NCI-H1930 (cell line): ENCODE measurements at places on chromosomes 7 and 10.

- DNase-seq, result no peak
Observed at GRCh38 chr7:137950967-137951366, 50.9 kb downstream of the CREB3L2 start.

- peak; percentile 35 for DNase-seq
Observed at GRCh38 chr7:100895956-100896731, 456 bp upstream of the ACHE start.

DNA sequence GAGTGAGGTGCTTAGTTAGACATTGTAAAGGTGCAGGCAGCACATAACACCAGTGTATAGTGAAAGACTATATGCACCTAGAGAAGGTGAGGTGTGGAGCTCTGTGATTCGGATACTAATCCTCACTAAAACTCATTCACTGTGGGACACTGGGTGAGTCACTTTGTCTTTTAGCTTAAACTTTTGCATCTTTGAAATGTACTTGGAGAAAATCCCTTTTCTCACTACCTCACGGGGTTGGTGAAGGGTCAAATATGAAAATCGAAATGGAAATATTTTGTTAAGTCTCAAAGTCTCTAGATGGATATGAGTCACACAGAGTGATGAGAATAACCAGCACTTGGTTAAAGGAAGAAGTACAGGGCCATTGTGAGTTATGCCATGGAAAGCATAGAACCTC, 38.0 kb downstream of the MDFIC start:
- DNase-seq, result no peak

DNA sequence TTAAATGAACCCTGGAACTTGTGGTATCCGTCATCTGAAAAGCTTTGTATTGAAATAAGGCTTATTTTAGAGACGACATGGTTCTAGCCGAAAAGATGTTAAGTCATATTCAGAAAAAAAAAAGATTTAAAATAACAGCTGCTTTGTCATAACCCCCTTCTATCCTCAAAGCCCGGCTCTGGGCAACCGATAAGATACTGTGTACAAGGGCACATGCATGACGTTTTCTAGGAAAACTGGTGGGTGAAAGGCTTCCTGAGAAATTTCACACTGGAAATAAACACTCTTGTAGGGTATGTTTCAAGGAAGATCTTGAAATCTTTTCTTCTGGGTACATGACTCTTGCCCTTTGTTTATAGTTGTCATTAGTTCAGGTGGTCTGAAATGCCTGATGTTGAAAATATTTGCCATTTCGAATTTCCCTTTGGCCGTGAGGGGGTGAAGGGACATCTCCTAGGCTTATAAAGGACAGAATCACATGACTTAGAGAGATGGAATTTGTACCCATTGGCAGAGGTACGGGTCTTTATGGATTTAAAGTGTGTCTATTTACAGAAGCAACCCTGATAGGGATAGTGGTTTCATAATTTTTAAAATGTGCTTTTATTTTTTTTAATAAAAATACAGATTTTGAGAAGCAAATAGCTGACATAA, 232.5 kb downstream of the PTEN start:
- DNase-seq, result no peak

DNA sequence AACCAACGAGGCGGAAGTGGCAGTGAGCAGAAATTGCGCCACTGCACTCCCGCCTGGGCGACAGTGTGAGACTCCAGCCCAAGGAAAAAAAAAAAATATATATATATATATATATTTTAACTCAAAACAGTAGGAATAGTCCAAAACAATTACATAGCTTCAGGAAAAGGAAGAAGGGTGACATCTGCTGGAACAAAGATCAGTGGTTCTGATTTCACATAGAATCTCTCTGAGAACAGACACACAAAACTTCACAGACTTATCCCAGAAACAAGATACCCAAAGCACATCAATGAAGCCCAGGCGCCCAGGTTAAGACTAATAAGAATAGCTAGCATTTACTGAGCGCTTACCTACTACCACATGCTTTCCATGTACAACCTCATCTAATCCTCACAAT, 45.0 kb downstream of the DNMBP start:
- no peak for DNase-seq
